ENCODE measurements at places on chromosomes 3 and 15.

DNA sequence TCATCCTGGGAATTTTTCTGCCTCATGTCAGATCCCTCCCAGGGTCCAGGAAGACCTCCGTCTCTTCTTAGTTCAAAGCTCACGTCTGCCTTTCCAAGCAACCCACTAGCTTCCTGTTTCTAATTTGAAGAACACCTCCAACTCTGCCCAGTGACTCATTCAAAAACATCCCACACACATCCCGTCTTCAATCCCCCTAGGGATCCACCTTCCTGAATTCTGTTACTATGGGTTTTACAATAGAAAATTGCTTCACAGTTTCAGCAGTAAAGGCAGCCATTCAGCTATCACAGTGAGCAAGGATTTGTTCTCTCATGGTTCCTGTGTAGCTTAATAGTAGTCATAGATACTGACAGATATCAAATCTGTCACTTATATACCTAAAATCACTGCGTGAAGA is 308.3 kb upstream of the CCDC54 start:
- no peak for DNase-seq

GRCh38 chr15:70362350-70362749 is 264.6 kb upstream of the TLE3 start:
- DNase-seq = peak; percentile 30

DNA sequence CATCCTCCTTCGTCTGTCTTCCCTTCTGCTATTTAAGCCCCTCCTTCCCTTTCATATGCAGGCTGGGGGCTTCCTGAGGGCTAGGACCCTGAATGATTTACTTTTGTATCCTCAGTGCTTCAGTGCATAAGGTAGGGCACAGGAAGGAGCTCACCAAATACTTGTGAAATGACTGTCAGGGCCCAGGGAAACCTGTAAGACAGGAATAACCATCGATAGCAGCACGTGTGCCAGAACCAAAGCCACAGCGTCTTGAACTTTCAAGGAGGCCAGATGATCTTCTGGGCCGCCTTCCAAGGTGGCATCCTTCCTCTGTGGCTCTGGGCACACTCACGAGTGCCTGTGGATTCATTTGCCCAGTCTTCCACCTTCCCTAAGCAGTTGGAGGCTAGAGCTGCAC is 3.9 kb downstream of the TMED3 start:
- DNase-seq = no peak

GRCh38 chr3:197197334-197197733 is 101.1 kb downstream of the DLG1 start:
- DNase-seq = no peak

- DNase-seq = no peak
These were observed 190.1 kb downstream of the FAM43A start for GRCh38 chr3:194875581-194876402.

DNA sequence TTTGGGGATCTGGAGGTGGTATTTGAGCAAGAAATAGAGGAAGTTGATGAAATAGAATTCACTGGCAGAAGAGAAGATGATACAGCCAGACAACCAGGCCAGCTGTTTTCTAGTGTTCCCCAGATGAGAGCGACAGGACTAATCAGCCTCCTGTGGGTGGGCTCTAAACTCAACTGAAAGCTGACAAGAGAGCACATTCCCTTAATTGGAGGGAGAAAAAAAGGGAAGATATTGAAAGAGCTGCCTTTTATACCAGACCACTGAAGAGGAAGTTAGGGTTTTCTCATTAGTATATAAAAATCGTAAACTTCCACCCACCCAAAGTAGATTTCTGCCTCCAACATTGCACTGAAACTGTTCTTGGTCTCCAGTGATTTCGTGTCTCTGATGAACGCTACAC is 6.5 kb upstream of the TM4SF19 start:
- no peak for DNase-seq

DNA sequence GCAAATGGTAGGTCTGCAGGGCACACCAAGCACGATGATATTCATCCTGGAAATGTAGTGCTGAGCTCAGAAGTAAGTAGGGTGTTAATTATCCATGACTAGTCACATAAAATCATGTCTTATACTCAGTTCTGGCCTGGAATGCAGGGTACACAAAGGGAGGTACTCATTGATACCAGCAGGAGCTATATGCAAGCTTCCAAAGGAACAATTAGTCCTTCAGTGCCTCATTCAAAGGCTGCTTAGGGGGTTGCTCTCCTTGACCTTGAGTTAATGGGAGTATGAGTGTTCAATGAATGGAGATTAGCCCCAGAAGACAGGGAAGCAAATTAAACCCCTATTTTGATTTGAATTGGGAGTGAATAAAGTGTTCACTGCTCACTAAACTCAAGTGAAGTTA is 38.3 kb downstream of the CNTN6 start:
- no peak for DNase-seq

- DNase-seq = no peak
These were observed 712.1 kb upstream of the ARRDC4 start for GRCh38 chr15:97248376-97248775.

DNA sequence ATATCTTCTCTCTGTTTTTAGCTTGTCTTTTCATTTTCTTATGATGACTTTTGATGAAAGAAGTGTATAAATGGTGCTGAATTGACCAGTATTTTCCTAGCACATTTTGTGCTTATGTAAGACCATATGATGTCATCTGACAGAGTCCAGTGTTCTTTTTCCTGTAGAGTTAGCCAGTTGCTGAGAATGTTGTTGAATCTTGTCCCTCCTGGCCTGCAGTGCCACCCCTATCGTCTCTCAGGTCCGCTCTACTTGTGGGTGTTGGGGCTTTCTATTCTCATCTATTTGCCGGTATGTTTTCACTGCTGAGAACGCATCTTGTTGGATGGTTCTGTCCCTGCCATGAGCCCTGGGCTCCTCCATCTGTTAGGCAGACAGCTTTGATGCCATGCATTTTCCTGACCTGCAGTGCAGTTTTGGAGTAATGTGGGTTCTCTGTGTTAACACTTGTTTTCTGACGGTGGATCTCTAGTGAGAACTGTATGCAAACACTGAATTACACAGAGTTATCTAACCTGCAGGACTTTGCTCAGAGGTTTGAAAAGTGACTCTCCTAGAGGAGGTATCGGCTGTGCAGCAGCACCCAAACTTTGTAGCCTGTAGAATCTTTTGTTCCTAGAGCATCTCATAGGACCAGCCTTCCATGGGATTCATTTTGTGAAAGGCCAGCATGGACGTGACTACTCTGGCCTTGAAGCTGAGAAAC is 44.6 kb downstream of the SLC6A20 start:
- DNase-seq = no peak

GRCh38 chr3:193488741-193489140 is 66.0 kb downstream of the ATP13A4 start:
- no peak for DNase-seq

- DNase-seq = no peak
These were observed 37.1 kb downstream of the PROS1 start for GRCh38 chr3:93936549-93936948.

GRCh38 chr3:4030624-4031023 is 231.4 kb downstream of the LRRN1 start:
- DNase-seq = no peak

DNA sequence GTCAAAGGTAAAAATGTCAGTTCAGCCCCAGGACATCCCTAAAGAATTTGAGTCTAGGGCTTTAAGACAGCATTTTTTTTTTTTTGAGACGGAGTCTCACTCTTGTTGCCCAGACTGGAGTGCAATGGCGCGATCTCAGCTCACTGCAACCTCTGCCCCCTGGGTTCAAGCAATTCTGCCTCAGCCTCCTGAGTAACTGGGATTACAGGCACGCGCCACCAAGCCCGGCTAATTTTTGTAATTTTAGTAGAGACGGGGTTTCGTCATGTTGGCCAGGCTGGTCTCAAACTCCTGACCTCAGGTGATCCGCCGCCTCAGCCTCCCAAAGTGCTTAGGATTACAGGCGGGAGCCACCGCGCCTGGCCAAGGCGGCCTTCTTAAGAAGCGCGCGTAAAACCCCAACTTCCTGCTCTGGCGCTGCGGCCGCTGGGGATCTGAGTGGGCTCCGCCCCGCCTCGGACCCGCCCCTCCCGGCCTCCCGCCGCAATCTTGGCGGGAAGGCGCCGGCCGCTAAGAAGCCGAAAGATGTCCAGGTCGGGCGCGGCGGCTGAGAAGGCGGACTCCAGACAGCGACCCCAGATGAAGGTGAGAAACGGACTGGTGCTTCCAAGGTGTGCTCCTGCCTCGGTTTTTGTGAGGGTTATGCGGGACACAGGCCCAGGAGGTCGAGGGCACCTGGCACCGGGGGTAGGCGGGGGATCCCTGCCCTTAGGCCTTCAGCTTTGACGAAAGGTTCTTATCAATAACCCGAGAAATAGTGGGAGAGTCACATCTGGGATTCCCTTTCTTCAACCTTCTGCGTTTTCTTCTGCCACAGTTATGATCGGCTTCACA is at the start of gene WDR76:
WDR76 (plus strand) TSS at position 495 of the 834 bp plus-strand sequence; CDS start at position 526, 31 bp downstream.
- peak; percentile 82 for DNase-seq

- no peak for DNase-seq
These were observed 220.9 kb upstream of the BHLHE40 start for GRCh38 chr3:4758249-4758860.

DNA sequence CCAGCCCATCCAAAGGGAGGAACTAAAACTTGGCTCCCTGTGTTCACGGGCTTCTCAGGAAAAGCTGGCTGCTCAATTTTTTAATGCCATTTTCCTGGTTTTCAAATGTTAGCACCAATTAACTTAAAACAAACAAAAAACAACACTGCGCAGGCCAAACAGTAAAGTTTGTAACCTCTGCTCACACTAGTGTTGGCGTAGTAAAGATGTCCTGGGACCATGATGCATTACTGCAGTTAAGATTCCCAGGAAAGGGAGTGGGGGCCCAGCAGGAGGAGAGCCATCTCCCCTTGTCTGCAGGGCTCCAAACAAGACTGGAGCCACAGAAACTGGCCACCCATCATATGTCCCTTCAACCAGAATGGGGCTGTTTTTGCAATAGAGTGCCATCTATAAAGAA is 74.0 kb downstream of the KY start:
- DNase-seq = no peak

DNA sequence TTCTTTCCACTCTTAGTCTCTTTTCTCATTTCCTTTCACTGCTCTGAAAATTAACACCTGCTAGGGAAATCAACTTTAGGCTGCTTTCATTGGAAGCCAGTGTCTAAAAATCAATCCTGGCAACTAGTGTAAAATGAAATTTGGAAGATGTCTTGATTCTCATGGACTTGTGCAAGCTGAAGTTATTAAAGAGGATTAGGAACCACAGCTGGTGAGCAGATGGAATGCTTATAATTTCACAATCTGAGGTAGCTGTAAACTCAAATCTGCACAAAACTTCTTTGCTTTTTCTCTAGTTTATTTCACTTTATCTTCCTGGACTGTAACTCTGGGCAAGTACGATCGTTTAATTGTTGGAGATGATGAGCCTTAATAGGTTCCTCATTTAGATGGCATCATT is 175.6 kb downstream of the GHSR start:
- no peak for DNase-seq

DNA sequence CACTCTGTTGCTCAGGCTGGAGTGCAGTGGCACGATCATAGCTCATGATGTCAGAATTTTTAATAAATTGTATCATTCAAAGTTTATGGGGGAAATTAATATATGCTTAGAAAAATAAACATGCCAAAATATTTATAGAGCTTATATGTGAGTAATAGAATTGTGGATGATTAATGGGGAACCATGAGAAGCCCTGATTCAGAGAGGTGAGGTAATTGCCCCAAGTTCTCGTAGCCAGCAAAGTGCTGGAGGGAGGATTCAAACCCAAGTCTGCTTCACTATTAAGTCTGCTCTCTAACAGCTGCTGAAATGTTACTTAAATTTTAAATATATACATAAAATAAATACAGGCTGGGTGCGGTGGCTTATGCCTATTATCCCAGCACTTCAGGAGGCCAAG is 26.2 kb upstream of the IGF2BP2 start:
- DNase-seq = no peak

DNA sequence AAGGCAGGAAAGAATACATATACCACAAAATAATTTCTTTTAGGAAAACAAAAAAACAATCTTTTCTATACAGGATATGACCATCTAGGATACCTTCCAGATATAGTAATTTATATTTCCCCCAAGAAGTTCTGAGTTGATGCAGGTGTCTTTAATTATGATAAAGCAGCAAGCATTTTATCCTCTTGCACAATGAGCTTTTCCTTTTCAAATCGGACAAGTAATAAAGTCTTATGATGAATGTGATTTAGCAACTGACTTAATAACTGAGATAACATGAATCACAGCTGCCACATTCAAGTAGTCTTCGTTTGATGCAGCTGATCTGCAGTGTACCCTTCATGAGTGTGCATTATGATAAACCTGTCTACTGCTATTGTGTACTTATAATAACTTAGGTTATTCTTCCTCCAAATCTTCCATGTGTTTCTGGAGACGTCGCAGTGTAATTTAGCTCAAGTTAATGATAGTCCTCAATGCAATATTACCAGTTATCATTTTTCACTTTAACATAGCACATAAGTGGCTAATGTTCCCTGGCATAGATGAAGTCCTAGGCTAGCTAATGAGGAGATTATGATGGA is 260.3 kb upstream of the MRPL3 start:
- no peak for DNase-seq

- DNase-seq = no peak
These were observed 99.9 kb downstream of the SLCO3A1 start for GRCh38 chr15:91953432-91953831.

- no peak for DNase-seq
These were observed 61.0 kb downstream of the SCAPER start for GRCh38 chr15:76844096-76844495.

GRCh38 chr15:76252249-76252648 is 59.0 kb downstream of the ETFA start:
- no peak for DNase-seq

GRCh38 chr3:16546186-16547010 is 32.9 kb upstream of the RFTN1 start:
- no peak for DNase-seq

DNA sequence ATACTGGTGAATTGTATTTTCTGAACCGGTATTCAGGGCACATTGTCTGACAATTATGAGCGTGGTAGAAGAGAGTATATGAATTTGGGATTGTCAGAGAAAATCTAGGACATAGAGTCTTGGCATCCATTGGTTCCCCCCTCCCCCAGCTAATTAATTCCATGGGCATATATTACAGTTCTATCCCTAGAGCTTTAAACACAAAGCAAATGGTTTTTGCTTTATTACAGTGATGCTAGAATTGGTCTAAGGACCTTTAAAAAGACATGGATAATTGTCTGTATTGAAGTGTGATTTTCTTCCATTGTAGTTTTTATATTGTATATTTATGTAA is 91.3 kb downstream of the FNDC3B start:
- no peak for DNase-seq

- DNase-seq = no peak
These were observed 47.6 kb upstream of the ST8SIA2 start for GRCh38 chr15:92346063-92346462.

DNA sequence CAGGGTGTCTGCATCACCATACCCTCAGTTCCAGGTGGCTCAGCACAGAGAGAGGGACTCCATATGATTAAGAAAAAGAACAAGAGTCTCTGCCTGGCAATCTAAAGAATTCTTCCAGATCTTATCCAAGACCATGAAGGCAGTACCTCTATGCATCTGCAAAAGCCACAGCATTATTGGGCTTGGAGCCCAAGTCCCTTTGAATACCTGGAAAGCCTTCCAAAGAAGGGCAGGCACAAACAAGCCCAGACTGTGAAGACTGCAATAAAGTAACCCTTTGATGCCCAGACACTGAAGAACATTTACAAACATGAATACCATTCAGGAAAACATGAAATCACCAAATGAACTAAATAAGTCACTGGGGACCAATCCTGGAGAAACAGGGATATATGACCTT is 60.9 kb upstream of the DIPK2A start:
- no peak for DNase-seq

GRCh38 chr3:193572426-193572908 is 17.8 kb upstream of the ATP13A4 start:
- DNase-seq = peak; percentile 76
